ENCODE measurements at places on chromosomes 12 and 14. TPM values are rescaled to one million over a fixed set of nuclear protein-coding genes. Genes with fewer than 3 reads are reported as not detected.

DNA sequence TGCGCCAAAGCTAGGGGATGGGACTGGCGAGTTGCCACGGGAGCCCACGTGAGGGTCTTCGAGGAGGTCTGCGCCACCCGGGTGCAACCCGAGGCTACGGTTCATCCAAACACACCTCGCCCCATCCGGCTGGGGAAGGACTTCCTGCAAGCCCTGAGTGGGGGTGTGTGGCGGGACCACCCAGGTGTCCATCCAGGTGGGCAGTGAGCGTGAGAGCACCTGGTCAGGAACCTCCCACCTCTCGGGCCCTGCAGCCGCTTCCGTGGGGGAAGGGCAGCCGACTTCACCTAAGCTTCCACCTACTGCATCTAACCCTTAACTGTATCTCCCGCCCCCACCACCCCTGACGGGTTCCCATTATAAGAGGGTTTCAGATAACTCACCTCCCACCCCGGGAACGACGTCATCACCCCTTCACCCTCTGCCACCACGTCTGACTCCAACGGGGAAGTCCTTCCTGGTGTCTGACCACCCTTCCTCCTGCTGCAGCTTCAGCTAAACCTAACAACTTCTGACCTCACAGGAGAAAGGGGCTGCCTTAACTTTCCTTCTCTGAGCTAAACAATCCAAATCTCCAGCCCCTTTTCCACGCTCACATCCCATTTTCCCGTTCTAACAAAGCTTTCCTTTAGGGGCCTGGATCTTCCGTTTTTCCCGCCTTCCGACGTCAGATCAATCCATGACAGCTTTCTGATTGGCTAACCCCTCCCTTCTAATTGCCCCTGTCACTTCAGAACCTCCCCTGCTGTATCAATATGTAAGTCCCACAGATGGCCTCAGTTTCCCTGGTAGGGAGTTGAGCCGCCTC, 27.4 kb upstream of the SMUG1 start:
- DNase-seq = no peak

- peak; percentile 58 for DNase-seq
Observed at GRCh38 chr12:109385339-109386058, 37.8 kb downstream of the MYO1H start.

- DNase-seq = no peak
Observed at GRCh38 chr12:89983622-89984021, 275.0 kb upstream of the ATP2B1 start.

GRCh38 chr14:24196071-24197055, 1.1 kb upstream of the TM9SF1 start:
- peak; percentile 39 for DNase-seq

DNA sequence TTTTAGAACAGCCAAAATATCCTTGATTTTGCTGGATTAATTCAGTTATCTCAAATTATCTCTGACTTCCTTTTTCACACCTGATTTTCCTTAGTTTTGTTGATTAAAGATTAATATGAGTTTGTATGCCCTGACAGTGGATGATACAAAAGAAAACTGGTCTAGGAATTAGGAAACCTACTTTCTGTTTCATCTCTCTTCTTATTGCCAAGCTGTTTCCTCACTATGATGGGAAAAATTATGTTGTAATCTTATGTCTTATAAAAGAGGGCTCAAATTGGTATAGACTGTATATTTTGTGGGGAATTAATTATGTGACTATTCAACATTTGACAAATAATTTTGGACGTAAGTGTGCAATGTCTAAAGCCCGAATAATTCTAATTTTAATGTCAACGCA, 271.6 kb downstream of the FBXL14 start:
- DNase-seq = no peak

DNA sequence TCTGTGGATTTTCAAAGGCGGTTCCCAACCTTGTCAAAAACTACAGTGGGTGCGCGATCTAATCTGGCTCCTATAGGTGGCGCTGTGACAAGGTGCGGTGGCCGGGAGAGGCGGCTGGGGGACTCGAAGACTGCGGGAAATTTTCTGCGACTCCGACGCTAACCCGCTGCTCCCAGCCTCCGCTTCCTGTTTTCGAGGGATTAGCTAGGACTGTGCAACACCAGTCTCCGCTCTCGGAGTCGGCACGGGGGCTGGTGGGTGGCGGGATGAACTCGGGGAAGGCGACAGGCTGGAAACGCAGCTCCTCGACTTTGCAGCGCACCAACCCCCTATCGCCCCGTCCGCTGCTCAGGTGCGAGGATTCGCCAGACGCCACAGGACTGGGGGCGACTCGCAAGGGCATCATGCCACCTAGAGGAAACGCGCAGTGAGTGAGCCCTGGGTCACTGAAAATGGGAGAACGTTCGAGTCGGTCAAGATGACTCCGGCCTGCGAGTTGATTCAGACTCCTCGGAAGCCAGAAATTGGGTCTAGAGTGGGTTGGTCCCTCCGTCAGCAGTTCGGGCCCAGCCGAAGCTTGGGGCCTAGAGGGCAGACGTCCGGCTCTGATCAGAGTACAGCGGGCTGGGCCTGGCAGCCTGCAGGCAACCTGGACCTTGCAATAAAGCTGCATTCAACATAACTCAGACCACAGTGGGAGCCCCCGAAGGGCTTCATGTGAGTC, 5.5 kb upstream of the PAX9 start:
- no peak for DNase-seq

The GARIN6 gene
- not detected for polyA plus RNA-seq

The FSCB gene
- not detected for polyA plus RNA-seq

The PPP1R1A gene
- polyA plus RNA-seq = not detected

The KRT79 gene
- not detected for polyA plus RNA-seq

DNA sequence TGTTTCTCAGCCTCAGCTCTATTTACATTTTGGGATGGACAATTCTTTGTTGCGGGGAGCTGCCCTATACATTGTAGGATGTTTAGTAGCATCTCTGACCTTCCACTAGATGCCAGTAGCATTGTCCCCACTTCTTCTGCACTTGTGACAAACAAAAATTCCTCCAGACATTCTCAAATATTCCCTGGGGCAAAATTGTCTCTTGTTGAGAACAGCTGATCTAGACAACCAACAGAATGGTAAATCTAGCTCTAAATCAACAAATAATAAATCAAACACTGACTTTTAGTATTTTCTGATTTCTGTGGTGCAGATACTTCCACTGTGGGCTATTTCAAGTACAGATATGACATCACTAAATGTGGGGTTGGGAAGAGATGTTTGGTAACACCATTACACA, 60.7 kb downstream of the MSRB3 start:
- DNase-seq = no peak

The KLRD1 gene
- polyA plus RNA-seq = 0.06 TPM

DNA sequence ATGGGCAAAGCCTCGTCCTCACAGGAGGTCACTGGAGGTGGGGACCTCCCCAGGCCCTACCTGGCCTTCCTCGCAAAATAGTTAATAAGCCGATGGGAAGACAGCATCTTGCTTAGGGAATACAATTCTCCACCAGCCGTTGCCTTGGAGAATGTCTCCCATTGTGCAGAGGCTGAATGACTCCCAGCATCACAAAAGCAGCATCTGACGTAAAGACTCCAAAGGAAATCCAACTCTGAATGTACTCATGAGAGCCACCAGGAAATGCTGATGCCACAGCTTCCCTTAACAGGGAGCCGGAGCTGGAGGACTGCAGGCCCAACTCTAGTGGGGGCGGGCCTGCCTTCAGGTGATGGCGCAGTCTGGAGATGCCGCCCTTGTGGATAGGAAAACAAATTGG, 15.5 kb downstream of the CCDC63 start:
- no peak for DNase-seq

- DNase-seq = no peak
Observed at GRCh38 chr14:97177635-97178034, 380.5 kb downstream of the VRK1 start.

GRCh38 chr14:91244501-91244901, at the start of gene GPR68:
Gene GPR68, minus strand, starts transcription at chr14:91244704. Its CDS starts 9,654 bp downstream, at chr14:91235050.
- no peak for DNase-seq

GRCh38 chr12:57187222-57188089, 29.1 kb upstream of the NXPH4 start:
- no peak for DNase-seq

The TAS2R43 gene
- polyA plus RNA-seq = not detected

DNA sequence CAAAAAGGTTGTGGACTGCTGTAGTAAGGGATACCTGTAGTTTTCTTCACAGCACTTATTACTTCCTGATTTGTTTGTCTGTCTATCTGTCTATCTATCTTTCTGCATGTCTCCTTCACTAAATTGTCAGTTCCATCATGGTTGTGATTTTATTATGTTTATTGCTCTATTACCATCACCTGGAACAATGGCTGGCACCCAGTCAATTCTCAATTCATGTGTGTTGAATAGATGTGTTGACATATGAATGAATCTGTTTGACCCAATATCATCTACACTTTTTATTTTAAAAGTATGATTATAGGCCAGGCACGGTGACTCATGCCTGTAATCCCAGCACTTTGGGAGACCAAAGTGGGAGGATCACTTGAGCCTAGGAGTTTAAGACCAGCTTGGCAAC, 224.4 kb downstream of the NUBPL start:
- peak; percentile 24 for DNase-seq

DNA sequence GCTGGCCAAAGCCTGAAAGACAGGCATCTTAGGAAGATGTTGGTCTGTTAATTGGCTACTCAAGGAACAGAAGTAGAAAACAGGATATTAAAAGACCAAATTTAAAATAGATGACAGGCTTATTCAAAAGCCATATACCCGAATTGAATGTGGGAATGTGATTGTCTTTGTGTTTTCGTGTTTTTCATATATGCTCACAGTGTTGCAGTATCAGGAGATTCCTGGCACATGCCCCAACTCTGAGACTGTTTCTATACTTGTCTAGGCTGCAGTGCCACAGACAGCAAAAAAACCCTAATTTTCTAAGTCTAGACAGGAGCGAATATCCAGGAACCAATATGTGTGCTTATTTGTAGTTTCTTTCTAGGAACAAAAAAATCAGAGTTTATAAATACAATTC, 57.4 kb upstream of the KRR1 start:
- DNase-seq = peak; percentile 18

The FOXG1 gene
- polyA plus RNA-seq = not detected

GRCh38 chr14:51614707-51615106, 37.0 kb upstream of the FRMD6 start:
- no peak for DNase-seq

DNA sequence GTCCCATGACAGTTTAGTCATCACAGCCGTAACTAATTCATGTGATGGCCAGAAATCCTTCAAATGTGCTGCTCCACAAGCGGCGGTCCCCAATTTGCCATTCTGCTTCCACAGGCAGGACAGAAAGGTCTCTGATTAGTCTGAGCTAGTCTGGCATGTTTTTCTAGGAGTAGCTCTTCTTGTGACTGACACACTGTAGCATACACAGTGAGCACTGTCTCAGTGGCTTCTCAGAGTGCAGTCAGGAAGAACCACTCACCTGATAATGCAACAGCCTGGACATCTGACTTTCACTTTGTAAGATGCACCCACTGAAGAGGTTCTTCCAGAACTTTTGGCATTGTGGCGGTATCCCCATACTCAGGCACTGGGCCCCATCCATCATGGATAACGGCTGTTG, 1266.2 kb downstream of the TMEM121 start:
- DNase-seq = no peak

The TSPAN19 gene
- polyA plus RNA-seq = not detected
